ENCODE measurements at places on chromosomes 1 and 21. TPM values are rescaled to one million over a fixed set of nuclear protein-coding genes. Genes with fewer than 3 reads are reported as not detected.

The SPATA46 gene
- not detected for polyA plus RNA-seq

The CD1D gene
- polyA plus RNA-seq, result 2.0 TPM

GRCh38 chr1:211705467-211706091 lies 30.2 kb upstream of the NEK2 start:
- DNase-seq, result no peak

- DNase-seq, result no peak
Observed at GRCh38 chr1:14567056-14567455, 31.4 kb upstream of the KAZN start.

GRCh38 chr1:198657550-198658064 lies 18.8 kb downstream of the PTPRC start:
- DNase-seq, result no peak

DNA sequence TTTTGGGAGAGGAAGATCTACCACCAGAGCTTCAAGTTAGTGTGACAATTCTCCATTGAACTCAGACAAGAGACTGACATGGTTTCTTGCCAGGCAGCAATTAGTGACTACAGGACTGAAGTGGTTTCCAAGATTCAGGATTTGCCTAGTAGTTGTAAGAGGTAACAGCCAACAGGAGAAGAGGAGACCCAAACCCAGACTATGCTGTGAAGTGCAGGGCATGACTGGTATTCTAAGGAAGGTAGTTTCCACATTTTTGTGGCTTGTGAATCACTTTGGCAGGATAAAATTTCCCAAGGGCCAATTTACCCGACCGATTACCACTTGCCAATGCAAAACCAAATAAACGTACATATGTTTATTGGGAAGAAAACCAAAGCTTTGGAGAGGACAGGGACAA lies 14.7 kb upstream of the RAP1A start:
- no peak for DNase-seq

- peak; percentile 79 for DNase-seq
Observed at GRCh38 chr1:43565600-43566360, 35.1 kb downstream of the PTPRF start.
